GM20000 (cell line): ENCODE measurements at places on chromosomes 5 and 9.

DNA sequence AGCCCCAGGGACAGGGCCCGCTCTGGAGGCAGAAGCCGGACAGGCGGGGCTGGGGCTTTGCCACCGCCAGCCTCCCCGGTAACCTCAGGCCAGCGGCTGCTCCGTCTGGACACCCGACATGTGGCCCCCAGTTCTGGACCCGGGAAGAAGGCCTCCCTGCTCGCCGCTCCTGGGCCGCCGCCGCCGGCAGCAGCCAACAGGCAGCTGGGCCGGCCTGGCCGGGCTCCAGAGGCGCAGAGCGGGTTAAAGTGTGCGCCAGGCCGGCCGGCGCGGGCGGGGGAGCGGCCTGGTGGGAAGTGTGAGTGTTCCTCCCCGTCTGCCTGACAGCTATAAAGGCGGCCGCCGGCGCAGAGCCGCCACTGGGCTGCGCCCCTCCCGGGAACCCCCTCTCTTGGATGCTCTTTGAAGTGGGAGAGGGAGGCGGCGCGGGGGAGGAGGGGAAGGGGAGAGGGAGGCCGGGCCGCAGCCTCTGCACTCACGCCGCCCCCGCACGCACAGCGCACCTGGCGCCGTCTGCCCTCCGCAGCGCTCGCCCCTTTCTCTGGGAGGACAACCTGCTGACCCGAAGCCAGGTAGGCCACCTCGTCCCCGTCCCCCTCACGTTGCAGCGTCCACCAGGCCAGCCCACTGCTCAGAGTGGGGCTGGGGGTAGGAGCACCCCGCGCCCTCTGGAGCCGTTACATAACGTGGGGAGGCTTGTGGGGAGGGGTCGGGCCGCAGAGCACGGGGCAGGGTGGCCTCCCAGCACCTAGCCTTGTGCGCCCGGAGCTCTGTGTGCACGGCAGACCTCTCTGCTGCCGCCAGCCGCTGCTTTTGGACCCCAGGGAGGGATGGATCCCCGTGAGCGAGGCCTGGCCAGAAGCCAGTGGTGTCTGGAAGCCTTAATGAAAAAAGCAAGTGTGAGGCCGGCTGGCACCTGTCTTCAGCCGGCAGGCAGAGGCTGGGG lies at the start of gene ADAMTSL2:
Gene ADAMTSL2 (plus strand): TSS at position 359 of the 946 bp plus-strand sequence. CDS start 2,009 bp downstream, outside the sequence.
- peak; percentile 72 for DNase-seq

GRCh38 chr9:105251733-105252404 lies 7.4 kb downstream of the SLC44A1 start:
- no peak for DNase-seq

GRCh38 chr9:8668231-8668630 lies 868.7 kb upstream of the DMAC1 start:
- DNase-seq = no peak

GRCh38 chr9:34601937-34602573 lies 9.8 kb downstream of the RPP25L start:
- no peak for DNase-seq

DNA sequence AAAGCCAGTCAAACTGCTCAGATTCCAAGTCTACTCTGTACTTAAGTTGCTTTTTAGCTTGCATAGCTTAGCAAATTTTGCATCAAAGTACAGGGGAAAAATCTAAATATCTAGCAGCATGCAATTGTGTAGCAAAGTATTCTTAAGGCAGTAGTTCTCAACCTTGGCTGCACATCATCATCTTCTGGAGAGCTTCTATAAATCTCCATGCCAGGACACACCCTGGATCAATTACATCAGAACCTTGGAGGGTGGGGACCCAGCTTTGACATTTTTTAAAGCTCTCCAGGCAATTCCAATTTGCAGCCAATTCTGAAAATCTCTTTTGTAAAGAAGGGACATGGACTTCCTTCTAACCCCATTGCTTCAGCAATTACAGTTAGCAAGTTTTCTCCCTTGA lies 187.5 kb downstream of the SNCAIP start:
- DNase-seq = no peak
